ENCODE measurements at places on chromosomes 3 and 15. TPM values are rescaled to one million over a fixed set of nuclear protein-coding genes. Genes with fewer than 3 reads are reported as not detected.

- DNase-seq = no peak
Measured at GRCh38 chr15:67501177-67501835, 19.6 kb upstream of the C15orf61 start.

DNA sequence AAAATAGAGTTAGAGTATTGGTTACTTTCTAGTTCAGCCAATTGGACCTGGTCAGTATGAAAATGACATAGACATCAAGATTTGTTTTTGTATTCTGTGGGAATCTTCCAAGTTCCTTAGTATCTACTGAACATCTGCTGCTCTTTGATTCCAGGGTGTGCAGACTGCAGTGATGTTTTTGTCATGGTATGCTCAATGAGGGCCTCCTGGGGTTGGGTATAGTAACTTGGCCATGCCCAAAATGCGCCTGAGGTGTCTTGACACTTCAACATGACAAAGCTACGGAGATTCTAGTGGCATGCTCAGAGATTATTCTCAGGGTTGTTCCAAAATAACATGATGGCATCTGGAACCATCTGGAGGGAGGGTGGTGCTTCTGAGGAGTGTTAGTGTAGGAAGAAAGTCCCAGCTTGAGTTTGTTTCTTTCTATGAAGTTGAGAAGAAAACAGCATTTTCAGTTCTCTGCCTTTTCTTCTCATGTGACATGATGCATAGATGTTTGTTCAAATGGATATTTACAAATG, 313.5 kb upstream of the TBL1XR1 start:
- DNase-seq = no peak

- no peak for DNase-seq
Measured at GRCh38 chr3:135083179-135083578, 288.1 kb downstream of the EPHB1 start.

- peak; percentile 3 for DNase-seq
Measured at GRCh38 chr3:38960953-38961622, 90.7 kb downstream of the SCN11A start.

DNA sequence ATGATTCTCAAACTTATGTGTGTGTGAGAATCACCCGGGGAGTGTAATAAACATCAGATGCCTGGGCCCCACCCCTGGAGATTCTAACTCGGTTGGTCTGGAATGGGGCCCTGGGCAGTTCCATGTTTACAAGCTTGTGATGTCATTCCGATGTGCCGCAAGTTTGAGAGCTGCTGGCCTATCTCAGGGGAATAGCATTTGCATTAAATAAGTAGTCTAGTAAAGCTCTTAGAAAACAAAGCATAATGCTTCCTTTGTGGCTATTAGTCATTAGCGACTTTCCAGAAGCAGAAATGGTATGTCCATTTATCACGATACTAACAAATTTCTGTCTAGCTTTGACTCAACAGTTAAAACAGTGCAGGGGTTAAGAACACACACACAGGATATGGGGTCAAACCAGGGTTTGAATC, 20.9 kb downstream of the PGBD4 start:
- no peak for DNase-seq

DNA sequence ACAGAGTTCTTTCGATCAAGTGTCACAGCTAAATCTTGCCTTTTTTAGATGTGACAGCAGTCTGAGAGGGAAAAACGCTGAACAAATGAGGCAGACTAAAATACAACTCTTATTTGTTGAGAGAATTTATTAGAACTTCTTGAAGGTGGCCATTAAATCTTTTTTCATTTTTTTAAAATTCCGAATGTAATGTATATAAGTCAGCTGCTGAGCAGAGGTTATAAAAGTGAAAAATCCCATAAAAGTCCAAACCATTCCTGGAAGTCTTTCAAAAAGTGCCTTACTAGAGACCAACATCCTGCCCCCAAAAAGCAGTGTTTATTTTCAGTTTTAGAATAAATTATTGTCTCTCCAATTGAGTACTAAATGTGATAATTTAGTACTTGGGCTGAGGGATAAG, 3.1 kb downstream of the TSEN2 start:
- no peak for DNase-seq

DNA sequence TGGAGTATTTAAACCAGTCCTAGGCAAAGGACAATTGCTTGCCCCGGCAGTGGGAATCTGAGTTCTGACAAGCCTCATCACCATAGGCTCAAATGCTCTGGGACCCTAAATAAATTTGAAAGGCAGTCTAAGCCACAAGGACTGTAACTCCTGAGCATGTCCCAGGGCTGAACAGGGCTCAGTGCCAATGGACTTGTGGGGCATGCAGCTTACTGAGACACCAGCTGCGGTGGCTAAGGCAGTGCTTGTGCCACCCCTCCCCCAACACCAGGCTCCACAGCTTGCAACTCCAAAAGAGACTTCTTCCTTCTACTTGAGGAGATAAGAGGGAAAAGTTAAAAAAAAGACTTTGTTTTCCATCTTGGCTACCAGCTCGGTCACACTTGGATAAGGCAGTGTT, 289.7 kb upstream of the DCBLD2 start:
- no peak for DNase-seq

DNA sequence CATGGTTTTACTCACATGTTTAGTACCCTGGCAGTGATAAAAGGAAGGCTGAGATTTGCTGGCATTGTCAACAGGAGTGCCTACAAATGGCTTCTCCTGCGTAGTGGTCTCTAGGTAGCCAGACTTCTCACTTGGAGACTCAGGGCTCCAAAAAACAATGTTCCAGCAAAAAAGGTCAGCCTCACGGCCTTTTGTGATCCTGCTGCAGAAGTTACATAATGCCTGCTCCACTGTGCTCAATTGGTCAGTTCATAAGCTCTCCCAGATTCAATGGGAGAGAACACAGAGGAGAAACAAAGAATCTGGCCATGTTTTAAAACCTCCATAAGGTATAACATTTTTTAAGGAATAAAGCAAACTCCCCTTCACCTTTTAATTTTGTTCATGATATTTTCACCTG, 76.1 kb upstream of the CMSS1 start:
- no peak for DNase-seq

- DNase-seq = no peak
Measured at GRCh38 chr3:147244397-147244796, 161.9 kb downstream of the ZIC4 start.

- no peak for DNase-seq
Measured at GRCh38 chr3:14416453-14416852, 14.0 kb downstream of the SLC6A6 start.

- no peak for DNase-seq
Measured at GRCh38 chr3:55724821-55725220, 237.7 kb upstream of the WNT5A start.

DNA sequence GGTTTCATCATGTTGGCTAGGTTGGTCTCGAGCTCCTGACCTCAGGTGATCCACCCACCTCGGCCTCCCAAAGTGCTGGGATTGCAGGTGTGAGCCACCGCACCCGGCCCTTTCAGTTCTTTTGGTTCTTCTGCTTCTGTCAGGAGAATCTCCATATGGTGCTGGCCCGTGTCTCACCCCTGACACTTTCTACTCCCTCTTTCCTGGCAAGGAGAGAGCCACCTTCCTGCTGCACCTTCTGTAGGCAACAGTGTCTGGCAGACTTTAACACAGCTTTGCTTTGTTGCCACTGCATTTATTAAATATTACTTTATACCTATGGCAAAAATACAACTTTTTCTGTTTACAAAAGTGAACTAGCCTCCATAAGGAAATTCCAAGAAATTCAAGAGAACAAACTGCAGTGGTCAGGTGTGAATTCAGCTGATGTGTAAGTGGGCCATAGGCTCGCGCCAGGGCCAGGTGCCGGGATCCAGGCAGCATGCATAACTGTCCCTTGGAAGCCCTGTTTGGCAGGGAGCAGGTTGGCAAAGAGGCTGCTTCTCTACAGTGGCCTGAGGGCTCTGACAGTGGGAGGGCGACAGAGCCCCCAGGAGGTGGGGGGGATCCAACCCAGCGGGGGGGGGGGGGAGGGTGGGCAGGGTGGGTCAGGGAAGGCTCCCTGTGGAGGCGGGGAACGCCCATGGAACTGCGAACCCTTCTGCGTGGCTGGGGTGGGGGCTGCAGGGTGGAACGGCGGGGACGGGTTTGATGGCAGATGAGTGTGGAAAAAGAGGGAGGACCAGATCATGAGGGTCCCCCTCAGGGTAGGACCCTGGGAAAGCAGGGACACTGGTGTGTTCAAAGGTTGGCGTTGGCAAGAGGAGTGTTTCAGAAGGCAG, 21.1 kb downstream of the CTSH start:
- DNase-seq = no peak

- no peak for DNase-seq
Measured at GRCh38 chr3:161142486-161142885, 37.3 kb upstream of the B3GALNT1 start.

DNA sequence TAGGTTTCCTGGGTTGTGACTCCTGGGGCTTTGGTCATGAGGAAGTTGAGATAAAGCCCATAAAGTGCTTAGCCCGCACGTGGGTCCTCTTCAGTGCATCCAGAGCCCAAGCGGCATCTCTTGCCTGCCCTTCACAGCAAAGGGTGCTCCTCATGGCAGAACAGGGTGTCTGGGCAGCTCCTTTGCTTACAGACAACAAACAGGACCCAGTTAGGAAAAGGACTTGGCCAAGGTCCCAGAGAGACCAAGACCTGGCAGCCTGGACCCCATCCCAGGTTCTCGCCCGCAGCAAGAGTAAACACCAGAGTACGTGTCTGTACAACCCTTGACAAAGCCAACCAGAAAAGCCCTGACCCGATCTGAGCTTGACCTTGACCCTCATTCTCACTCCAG, 27.0 kb downstream of the ALS2CL start:
- DNase-seq = no peak

GRCh38 chr3:100032243-100032642, 82.1 kb downstream of the FILIP1L start:
- DNase-seq = no peak

- DNase-seq = no peak
Measured at GRCh38 chr3:121997372-121997771, 24.7 kb downstream of the ILDR1 start.

- no peak for DNase-seq
Measured at GRCh38 chr15:80401456-80401855, 2.7 kb upstream of the ARNT2 start.

DNA sequence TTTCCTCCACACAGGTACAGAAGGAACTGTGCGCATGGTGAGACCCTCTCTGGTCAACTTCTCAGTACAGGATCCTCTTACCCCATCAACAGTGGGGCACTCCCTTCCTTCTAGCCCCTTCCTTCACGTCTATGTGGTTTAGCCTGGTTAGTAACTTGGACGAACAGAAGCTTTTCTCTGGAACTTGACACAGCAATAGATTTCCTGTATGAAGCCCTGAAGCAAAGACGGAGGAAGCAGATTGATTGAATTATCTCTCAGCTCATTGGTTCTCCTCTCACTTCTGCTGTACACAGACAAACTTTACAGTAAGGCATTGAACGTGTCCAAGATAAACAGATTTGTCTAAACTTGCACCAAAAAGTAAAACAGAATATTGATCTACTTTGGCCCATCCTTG, at the start of gene CD200R1:
CD200R1 (minus strand) TSS at position 210 of the 400 bp plus-strand sequence. CDS start 246 bp downstream, outside the sequence.
- no peak for DNase-seq

ACOX2 gene
- 42.2 TPM for polyA plus RNA-seq

PAQR5 gene
- polyA plus RNA-seq = 33.1 TPM

CDC25A gene
- polyA plus RNA-seq = 9.7 TPM

SOX14 gene
- polyA plus RNA-seq = not detected

SUCLG2 gene
- polyA plus RNA-seq = 98.8 TPM

RTP4 gene
- polyA plus RNA-seq = 1.5 TPM

POLG gene
- 56.1 TPM for polyA plus RNA-seq

HDC gene
- polyA plus RNA-seq = 0.33 TPM

SLC28A1 gene
- 9.4 TPM for polyA plus RNA-seq

ROBO2 gene
- polyA plus RNA-seq = 102 TPM

RTP1 gene
- polyA plus RNA-seq = not detected

MCF2L2 gene
- 1.7 TPM for polyA plus RNA-seq

KLF15 gene
- polyA plus RNA-seq = 14.2 TPM

UCN2 gene
- 0.40 TPM for polyA plus RNA-seq
